NAMALWA (cell line): ENCODE measurements at places on chromosomes 4 and X.

DNA sequence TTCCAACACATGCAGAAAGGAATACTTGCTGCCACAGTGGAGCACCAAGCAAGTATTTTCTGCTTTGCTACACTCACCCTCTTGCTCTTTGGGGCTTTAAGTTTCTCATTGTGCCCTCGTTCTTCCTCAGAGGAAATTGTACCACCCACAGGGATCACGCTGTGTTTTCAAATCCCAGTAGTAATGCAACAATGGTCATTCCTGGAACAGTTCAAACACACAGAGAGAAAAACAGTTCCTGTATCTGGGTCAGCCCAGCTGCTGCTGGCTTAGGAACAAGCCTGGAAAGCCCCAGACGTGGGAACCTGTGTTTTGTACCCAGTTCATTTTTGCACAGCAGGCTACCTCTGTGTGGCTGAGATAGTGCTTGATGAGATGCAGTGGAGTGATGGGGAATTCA, 907.8 kb downstream of the STPG2 start:
- no peak for DNase-seq

- no peak for DNase-seq
Measured at GRCh38 chr4:16075975-16076757, 7.7 kb downstream of the PROM1 start.

- DNase-seq, result no peak
Measured at GRCh38 chrX:41471786-41472185, 24.6 kb downstream of the NYX start.

- DNase-seq, result no peak
Measured at GRCh38 chrX:138127314-138127713, 561.4 kb downstream of the ZIC3 start.

DNA sequence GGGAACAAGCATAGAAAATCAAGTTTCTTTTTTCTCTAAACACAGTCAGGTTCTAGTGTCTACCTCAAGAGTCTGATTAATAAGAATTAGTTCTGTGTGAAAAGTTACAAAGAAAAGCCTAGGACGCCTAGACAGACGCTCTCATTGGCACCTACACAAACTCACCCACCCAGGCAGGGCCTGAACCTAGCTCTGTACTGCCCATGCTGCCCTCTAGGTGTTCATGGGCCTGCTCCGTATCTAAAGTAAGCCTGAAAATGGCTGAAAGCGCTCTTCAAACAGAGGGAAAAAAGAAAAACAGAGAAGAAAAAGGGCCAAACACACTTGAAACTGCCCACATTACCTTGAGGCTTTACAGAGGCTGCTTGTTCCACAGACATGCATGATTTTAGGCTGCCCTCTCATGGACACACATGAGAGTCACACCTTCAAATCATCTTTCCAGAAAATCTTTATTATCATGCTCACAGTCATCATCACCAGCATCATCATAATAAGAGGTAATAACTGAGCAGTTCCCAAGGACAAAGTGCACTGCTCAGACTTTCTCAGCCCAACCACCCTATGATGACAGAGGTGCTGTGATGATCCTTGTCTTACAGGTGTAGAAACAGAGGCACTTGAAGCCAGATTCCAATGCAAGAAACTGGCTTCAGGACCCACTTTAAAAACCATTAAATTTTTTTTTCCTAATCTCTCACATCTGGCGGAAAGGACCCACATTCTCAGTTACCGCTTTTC, 49.6 kb downstream of the MAP7D2 start:
- peak; percentile 70 for DNase-seq

DNA sequence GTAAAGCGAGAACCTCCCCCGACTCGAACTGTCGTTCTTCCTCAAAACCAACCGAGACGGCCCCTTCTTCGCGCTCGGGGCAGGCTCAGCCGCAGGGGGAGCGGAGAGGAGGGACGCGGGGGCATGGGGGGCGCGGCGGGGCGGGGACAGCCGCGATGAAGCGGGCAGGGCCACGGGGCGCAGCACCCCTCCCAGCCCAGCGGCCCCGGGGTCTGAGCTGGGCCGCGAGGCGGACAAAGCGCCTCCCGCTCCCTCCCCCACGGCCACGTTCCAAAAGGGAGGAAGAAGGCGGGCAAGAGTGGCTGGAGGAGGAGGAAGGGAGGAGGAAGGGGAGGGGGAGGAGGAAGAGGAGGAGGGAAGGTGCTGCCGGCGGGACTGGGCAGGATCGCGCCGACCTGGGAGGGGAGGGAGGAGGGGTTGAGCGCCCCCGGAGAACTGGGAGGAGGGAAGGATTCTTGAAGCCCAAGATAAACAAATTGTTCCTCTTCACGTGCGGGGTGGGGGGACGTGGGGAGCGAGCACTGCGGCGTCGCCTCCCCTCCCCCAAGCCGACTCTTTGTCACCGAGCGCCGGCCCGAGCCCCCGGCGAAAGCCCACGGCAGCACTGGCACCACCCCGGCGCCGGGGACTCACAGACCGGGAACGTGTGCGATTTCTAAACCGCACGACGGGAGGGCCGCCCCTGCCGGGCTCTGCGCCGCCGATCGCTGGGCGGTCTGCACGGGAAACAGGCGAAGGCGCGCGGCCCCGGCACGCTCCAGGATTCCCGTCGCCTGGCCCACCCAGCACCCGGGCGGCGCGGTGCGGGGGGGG, 2.9 kb downstream of the MAML3 start:
- DNase-seq, result peak; percentile 94

- peak; percentile 54 for DNase-seq
Measured at GRCh38 chr4:176964116-176964691, 171.5 kb upstream of the VEGFC start.

DNA sequence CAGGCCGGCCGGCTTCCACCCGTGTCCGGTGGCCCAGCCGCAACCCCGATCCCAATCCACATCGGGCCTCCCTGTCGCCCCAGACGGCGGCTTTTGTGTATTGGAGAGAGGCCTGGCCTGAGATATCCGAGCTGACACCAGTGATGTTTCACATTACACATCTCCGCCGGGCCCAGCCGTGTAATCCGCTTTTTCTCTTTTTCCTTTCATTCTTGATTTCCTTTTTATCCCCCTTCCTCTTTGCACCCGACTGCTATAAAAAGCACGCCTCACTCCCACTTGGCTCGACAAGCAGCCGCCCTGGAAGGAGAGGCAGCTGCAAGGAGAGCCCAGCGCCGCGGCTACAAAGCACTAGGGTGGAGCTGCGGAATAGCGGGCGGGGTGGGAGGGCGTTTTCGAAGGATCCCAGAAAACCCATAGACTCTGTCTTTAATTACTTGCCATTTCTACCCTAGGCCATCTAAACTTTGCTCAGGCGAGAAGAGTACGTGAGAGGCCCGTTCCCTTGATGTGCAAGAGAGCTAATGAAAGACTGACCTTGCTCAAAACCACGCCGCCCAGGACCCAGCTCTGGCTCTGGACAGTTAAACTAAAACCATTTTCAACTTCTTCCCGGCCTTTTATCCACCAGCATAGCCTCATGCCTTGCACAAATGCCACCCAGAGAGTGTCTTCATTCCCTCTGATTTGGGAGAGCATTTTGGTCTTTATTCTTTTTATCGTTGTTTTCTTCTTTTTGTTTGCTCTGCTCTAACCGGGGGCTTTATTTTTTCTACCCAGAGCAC, 3.2 kb downstream of the PITX2 start:
- no peak for DNase-seq

GRCh38 chr4:182434720-182435119, 191.5 kb downstream of the TENM3 start:
- no peak for DNase-seq

GRCh38 chr4:122584519-122584918, 36.3 kb downstream of the IL21 start:
- no peak for DNase-seq

DNA sequence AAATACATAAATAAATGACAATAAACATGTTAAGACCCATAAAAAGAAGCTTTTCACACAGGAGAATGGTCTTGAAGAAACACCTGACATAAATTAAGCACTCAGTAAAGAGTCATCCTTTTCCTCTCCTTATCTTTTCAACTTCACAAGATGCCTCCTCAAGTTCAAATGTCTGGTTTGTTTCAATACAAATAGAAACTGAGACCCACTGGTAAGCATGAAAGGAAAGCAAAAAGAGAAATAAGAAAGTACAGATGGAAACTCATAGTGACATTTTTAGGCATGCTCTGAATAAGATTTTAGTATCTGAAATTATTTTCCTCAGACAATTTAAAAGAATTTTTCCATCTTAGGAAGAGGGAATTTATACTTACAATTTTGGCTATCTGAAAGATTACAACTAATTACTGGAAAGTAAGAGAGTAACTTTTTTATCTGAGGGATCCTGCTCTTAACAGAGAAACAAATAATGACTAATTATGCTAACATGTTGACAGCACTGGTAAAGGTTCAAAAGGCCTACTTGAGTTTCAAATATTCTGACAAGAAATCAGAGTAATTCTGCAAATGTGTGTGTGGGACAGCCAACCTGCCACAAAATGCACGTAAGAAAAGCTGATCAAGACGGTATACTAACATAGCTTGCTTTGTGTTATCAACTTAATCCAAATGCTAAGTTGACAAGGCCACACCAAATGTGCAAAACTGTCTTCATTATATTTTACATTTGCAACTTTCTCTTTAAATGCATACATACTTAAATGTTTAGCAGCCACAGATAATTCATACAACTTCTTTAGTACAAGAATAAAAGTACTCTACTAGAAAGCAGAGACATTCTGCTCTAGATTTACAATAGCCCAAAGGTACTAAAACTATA, 113.0 kb downstream of the IQCM start:
- no peak for DNase-seq

DNA sequence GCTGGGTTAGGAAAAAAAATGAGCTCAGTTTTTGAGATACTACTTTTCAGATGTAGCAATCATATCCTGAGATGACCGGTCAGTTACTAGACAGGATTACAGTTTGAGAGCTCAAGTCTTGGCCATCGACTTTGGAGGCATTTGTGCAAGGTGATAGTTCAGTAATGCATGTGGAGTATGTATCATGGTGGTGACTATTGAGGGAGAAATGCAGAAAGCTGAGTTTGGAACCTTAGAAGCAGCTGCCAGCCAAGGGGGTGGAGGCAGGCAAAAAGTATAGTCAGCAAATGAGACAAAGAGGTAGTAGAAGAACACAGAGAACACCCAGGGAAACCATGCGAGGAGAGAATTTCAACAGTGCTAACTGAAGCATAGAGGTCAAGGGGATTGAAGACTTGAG, 48.7 kb upstream of the SLC4A4 start:
- DNase-seq, result no peak
